GM23248 (cell line): ENCODE measurements at places on chromosomes 12 and 14.

DNA sequence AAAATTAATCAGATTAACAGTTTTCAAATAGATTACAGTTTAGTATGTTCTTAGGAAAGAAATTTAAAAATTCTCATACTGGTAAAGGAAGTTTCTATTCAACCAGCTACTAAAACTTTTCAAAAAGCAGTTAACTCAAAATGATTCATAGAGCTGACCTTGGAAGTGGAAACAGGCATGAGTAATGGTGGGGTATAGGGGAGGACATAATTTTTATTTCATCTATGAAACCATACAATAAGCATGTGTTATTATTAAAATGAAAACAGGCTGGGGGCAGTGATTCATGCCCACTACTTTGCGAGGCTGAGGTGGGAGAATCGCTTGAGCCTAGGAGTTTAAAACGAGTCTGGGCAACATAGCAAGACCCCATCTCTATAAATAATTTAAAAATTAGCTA lies 73.0 kb downstream of the DNAI7 start:
- H3K27ac ChIP-seq = no peak overlapping the region
- H3K36me3 ChIP-seq = no peaks in the 10 kb centered on the region
- DNase-seq = peak; percentile 10
- no peaks in the 10 kb centered on the region for H3K4me1 ChIP-seq

- H3K27me3 ChIP-seq = peaks cover 30% of the 10 kb centered on the region
- DNase-seq = no peak
- H3K36me3 ChIP-seq = no peaks in the 10 kb centered on the region
- no peak overlapping the region for H3K27ac ChIP-seq
These were observed 47.5 kb downstream of the IFNG start for GRCh38 chr12:68111995-68112394.

- H3K4me1 ChIP-seq = peaks cover 16% of the 10 kb centered on the region
- no peaks in the 10 kb centered on the region for H3K36me3 ChIP-seq
- H3K27me3 ChIP-seq = no peaks in the 10 kb centered on the region
- H3K4me3 ChIP-seq = no peak overlapping the region
- DNase-seq = peak; percentile 85
These were observed 82.4 kb downstream of the ARL6IP4 start for GRCh38 chr12:123062681-123063486.

DNA sequence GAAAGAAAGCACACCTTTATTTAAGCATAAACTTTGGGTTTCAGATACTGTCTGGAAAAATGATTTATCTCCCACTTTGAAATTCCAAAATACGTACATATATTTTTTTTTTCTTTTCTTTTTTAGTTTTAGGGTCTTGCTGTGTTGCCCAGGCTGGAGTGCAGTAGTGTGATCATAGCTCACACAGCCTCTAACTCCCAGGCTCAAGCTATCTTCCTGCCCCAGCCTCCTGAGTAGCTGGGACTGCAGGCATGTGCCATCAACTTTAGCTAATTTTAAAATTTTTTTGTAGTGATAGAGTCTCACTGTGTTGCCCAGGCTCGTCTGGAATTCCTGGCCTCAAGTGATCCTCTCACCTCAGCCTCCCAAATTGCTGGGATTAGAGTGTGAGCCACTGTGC lies 45.9 kb upstream of the PAPLN start:
- DNase-seq = no peak
- H3K4me3 ChIP-seq = no peak overlapping the region
- peaks cover 44% of the 10 kb centered on the region for H3K36me3 ChIP-seq
